CD4-positive, alpha-beta T cell treated with Interferon alpha-2 for 1 hour (primary cell): ENCODE measurements at places on chromosomes 4 and X.
A peak's percentile ranks its signal among the peaks of the same experiment; 100 is the strongest.

DNA sequence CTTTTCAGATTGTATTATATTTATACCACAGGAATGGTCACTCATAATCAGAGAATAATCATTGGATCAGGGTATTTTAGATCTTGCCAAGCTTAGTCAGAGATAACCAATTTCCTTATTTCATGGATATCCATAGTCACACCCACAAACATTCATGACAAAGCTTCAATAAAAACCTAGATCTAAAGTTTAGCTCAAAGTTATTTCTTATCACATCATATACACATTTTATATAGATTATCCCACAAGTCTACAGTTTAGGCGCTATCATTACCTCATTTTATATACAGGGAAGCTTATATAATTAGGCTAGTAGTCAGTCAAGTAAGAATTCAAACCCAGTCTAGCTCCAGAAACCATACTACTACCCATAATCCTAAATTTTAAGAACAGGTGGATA lies 82.3 kb downstream of the SLC10A7 start:
- no peak for DNase-seq

GRCh38 chr4:153620352-153620751 lies 63.7 kb upstream of the TLR2 start:
- no peak for DNase-seq

- DNase-seq = no peak
Measured at GRCh38 chr4:166312166-166312565, 439.1 kb downstream of the TLL1 start.

DNA sequence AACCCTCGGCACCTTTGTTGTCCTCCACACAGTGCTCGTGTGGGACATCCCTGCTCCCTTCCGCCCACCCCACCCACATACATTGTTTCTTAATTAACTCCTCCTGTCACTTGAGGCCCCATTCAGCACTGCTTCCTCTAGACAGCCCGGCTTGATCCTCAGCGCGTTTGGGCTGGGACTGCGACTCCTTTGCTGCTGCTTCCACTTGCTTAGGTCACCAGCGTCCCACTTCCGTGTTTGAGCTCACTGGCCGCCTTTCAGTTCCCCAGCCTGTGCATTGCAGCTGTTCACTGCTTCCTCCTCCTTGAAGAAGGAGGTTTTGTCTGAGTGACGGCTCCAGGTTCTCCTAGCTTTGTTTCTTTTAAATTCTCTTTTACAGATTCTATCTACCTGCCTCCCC lies 16.1 kb downstream of the RNF4 start:
- DNase-seq = peak; percentile 78

GRCh38 chrX:24566240-24566639 lies 80.9 kb downstream of the PCYT1B start:
- DNase-seq = no peak

GRCh38 chrX:9135901-9136510 lies 102.1 kb upstream of the FAM9B start:
- DNase-seq = no peak

DNA sequence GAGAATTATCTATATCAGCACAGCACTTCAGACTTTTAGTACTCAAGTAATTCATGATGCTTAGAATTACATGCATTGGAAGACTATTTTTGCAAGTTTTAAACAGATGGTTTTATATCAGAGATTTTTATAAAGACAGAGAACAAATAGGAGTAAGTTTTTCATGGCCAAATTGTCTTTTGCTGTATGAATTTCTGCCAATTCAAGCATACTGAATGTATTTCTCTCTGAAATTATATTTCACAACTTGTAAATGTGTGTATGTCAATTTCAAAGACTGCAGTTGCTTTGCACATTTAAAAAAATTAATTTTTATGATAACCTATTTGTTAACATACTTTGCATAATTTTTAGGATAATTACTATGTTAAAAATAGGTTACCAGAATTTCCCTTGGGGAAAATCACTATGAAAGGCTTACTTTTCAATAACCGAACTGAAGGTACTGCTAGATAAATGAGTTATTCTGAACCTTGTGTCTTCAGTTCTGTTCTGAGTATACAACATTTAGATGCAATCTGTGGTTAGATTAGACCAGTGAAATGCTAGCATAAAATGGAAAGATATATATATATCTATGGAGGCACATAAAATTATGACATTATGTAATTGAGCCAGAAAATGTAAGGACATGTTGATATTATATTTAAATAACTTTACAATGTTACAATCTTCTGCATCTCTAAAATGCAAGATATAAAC lies 1344.2 kb upstream of the PABPC4L start:
- no peak for DNase-seq

- DNase-seq = no peak
Measured at GRCh38 chr4:41750626-41751448, 2.3 kb upstream of the PHOX2B start.

GRCh38 chrX:153396320-153397195 lies 4.6 kb downstream of the PNMA6E start:
- DNase-seq = no peak

DNA sequence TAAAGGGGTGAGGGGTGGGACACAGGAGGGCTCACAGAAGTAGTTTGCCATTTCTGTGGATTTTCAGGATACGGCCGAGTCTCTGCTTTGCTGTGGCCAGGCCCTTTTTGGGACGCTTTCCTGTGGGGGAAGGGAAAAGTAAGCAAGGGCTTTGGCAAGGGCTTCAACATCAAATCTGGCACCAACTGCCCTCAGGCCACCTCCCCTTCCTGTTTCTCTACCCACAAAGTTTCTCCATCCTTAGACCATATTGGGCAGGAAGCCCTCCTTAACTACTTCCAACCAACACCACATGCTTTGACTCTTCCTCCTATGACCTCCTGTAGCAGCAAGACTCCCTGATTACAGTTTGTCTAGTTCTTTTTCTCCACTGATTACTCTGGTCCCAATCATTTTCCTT lies 105.1 kb downstream of the PHF8 start:
- no peak for DNase-seq

- DNase-seq = no peak
Measured at GRCh38 chr4:24683116-24683515, 98.8 kb upstream of the DHX15 start.

DNA sequence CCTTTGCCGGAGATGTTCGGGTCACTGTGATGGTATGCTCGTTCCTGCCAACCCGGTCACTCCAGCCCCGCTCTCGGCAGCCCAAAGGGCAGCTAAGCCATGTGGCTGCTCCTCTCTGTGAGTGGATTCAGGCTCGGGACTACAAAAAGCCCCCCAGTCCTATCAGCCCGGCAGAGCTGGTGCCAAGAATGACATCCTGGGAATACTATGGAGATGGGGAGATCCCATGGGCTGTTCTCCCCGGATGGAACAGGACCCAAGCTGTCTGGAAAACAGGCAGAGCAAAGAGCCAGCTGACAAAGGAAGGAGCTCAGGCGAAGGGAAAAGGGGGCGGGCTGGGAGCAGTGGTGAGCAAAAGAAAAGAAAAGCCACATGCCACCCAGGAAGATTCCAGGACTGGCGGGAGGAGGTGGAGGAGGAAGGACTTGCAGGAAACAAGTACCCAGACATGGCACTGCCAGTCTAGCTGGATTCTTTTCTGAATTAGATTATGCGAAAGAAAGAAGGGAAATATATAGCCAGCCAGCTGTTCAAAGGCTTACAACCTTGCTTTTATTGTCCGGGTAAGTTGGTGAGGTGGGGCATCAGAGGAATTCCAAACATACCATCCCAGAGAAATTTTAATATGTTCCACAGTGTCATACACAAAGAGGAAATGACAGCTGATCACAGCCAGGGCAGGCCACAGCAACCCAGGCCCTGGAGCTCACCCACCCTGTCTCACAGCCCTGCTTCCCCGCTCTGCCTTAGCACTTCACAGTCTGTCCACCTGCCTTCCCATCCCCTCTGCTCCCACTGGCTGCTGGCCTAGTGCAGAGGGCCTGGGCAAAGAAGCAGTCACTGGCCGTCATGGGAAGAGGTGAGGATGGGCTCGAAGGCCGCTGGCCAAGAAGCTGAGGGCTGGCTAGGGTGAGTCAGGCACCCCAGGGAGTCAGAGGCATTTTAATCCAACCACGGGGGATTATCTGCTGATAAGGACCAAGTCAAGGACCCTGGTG lies 3.4 kb downstream of the NDP start:
- DNase-seq = no peak

GRCh38 chr4:107261241-107261874 lies 225.2 kb upstream of the DKK2 start:
- DNase-seq = no peak

GRCh38 chrX:55907968-55908607 lies 190.5 kb downstream of the RRAGB start:
- DNase-seq = peak; percentile 60

GRCh38 chrX:49177873-49178480 lies 6.3 kb downstream of the PLP2 start:
- no peak for DNase-seq

GRCh38 chr4:158292156-158292555 lies 81.9 kb downstream of the TMEM144 start:
- no peak for DNase-seq

GRCh38 chrX:121832446-121832845 lies 785.0 kb downstream of the GLUD2 start:
- DNase-seq = no peak

GRCh38 chr4:140291259-140291658 lies 82.2 kb upstream of the SCOC start:
- no peak for DNase-seq

DNA sequence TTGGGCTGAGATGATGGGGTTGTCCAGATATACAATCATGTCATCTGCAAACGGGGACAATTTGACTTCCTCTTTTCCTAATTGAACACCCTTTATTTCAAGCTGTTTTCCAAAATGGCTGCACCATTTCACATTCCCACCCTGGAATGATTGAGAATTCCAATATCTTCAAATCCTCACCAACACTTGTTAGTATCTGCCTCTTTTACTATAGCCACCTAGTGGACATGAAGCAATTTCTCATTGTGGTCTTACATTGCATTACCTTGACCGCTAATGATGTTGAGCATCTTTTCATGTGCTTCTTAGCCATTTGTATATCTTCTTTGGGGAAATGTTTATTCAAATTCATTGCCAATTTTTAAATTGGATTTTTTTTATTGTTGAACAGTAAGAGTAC lies 364.8 kb downstream of the SMARCA1 start:
- DNase-seq = no peak

- no peak for DNase-seq
Measured at GRCh38 chrX:115912372-115912897, 258.1 kb upstream of the AGTR2 start.

DNA sequence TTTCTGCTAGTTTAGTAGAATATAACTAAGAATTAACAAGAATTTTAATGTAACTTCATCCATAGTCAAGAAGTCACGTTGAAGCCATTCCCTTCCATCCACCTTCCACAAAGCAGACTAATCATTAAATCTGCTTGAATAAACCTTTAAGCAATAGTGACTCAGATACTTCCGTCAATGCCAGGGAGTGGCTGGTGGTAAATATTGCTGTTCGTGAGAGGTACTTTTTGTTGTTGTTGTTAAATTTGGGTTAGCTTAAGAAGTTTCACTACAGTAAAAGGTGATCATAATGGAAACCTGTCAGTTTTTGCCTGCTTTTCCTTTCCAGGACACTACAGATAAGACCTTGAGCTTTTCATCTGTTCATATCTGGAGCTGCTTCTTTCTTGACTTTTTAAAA lies 316.3 kb downstream of the TMA16 start:
- no peak for DNase-seq

- no peak for DNase-seq
Measured at GRCh38 chr4:84803720-84804119, 162.8 kb downstream of the WDFY3 start.

GRCh38 chr4:140289486-140289885 lies 84.0 kb upstream of the SCOC start:
- DNase-seq = no peak

DNA sequence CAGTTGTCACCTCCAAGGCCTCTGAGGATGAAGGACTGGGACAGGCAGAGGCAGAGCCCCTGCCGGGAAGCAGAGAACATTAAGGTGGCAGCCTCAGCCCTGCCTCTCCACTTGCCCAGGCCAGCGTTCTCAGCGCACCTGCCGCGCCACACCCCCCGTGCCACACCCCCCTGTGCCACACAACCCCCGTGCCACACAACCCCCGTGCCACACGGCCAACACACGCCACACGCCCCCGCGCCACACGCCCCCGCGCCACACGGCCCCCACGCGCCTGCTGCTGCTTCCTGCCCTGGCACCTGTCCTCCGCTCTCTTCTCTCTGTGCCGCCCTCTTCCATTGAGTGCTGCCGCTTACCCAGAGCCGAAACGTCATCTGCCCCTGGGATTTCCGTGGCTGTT lies 58.0 kb upstream of the ZFP42 start:
- no peak for DNase-seq

- no peak for DNase-seq
Measured at GRCh38 chrX:133389975-133390374, 25.3 kb downstream of the GPC4 start.

DNA sequence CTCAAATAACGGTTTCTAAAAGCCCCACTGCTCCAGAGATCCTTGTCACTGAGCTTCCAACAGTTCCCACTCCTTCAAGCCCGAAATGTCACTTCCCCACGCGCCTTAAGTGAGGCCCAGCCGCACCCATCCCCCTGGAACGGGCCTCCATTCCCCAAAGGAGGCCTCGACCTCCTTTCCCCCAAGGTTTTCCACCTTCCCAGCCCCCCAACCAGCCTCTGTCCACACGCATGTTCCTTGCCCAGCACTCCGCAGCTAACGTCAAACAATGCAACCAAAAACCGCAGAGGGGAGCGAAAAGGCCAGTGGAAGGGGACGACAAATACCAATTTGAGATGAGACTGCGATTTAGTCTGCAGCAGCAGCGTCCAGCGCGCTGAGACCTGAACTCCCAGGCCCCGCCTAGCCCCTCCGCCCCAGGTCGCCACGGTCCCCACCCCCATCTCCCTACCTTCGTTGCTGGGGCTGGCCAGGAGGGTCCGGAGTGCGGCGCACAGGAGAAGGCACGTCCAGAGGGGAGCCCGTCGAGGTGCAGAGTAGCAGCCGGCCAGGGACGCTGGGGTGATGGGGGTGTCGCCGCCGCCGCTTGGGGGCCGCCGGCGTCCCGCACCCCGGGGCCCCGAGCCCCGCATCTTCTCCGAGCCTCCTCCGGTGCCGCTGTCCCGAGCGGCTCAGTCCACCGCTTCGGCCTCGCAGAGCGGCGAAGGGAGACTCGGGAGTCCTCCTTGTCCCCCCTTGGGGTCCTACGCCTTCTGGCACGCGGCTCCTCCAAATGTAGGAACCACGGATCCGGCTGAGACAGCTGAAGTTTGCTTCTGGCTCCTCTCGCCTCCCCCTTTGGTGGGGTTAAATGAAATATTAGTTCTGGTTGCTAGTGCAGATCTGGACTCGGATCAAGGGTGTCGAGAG lies 924 bp downstream of the EPHA5 start:
- no peak for DNase-seq

DNA sequence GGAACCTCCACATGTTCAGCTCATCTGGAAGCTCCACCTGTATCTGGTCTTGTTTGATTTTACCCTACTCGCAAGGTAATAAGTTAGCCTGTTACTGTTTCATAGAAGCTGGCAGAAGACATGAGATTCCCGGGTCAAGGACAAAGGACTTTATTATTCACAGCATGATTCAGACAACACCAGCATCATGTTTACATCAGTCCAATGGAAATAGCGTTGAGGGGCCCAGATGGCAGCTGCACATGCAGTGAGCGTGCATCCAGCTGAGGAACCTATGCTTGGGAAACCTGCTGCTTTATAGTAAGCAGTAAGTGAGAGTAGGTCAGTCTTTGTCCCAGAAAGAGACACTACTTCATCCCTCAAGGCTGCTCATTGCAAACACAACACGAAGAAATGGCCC lies 19.8 kb downstream of the TSPAN5 start:
- DNase-seq = no peak

- no peak for DNase-seq
Measured at GRCh38 chr4:77669946-77670590, 64.4 kb downstream of the CXCL13 start.
